Left forelimb (tissue), 1 donor: ENCODE measurements at places on chromosomes 5 and 9.

GRCh38 chr5:132797651-132798050 lies 15.5 kb upstream of the SOWAHA start:
- no peak for DNase-seq

GRCh38 chr5:177232761-177233160 lies 70.8 kb downstream of the RAB24 start:
- no peak for DNase-seq

- no peak for DNase-seq
Observed at GRCh38 chr5:159049844-159050315, 49.8 kb downstream of the EBF1 start.

DNA sequence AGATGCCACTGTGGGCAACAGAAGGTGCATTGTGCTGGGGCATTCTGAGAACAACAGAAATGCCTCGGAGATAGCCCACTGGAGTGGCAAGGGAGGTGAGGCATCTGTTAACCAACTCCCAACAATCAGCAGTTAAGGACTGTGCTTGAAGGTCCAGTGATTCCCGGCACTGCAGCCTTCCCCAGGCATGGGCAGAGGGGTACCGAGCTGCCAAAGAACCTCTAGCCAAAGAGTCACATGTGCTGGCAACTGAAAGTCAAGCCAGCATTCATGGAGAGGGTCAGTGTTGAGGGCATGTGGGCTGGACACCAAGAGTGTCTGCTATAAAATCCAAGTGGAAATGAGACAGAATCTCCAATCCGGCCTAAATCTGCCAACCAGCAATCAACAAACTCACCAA lies 149.6 kb downstream of the ASTN2 start:
- DNase-seq: no peak

GRCh38 chr5:158947846-158948245 lies 151.9 kb downstream of the EBF1 start:
- no peak for DNase-seq

DNA sequence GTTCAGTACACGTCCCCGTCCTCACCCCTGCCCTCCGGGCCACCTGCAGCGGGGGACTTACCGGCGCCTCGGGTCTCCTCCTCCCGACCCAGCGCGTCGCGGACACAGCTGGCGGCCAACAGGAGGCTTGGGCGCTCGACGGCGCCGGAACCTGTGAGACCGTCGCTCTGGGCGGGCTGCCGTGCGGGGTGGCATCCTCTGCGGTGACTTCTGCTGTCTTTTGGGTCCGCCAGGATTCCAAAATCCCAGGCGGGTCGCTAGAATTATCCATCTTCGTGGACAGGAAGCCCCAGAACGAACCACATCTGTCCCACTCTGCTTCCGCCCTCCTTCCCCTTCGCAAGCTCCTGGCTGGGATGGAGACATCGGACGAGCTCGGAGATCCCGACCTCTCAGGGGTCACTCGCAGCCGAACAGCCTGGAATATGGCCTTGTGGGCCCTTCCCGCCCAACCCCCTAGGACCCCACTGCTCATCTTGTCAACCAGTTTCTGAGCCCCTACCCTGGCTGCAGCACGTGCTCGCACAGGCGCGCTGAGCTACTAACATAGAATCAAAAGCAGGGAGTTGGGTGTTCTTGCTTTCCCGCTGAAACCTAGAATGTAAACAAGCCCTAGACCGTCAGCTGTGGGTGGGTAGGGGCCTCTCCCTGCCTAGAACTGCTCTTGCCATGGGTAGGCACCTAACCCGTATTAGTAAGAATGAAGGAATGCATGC lies 947 bp upstream of the MARCHF3 start:
- no peak for DNase-seq

GRCh38 chr9:9004810-9005209 lies 1205.2 kb upstream of the DMAC1 start:
- DNase-seq: no peak

DNA sequence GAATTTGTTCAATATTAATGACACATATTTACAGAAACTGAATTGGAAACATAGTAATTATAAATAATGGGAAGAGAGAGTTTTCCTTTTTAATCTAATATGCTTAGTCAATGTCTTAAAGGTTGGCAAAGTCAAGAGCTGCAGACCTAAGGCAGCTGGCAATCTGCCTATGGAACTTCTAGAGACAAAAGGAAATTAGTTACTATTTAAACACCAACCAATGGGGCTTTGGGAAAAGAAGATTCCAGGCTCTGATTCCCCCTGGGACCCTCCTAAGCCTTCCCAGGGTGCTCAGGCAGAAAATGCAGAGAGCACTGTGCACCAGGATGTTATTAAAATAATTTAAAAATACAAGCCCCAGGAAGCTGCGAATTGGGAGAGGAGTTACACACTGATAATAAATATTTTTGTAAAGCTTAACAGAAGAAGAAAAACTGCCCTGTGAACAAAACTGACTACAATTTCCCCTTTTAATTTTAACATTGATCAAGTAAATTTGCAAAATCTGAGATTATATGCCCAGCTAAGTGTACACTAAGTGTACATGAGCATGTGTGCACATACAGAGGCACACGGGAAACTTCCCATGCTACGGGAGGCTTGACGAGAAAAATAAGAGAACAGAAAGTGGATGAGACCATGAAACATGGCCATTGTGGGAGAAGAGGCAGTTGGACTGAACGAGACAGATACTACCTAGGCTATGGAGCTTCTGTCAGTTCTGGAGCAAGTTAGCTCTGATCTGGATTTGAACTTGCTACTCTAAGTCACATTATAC lies 77.4 kb upstream of the ADAMTS16 start:
- DNase-seq: no peak

GRCh38 chr9:109624896-109625295 lies 126.8 kb upstream of the PTPN3 start:
- no peak for DNase-seq
